ENCODE measurements at places on chromosomes 1 and 21. TPM values are rescaled to one million over a fixed set of nuclear protein-coding genes. Genes with fewer than 3 reads are reported as not detected.

DNA sequence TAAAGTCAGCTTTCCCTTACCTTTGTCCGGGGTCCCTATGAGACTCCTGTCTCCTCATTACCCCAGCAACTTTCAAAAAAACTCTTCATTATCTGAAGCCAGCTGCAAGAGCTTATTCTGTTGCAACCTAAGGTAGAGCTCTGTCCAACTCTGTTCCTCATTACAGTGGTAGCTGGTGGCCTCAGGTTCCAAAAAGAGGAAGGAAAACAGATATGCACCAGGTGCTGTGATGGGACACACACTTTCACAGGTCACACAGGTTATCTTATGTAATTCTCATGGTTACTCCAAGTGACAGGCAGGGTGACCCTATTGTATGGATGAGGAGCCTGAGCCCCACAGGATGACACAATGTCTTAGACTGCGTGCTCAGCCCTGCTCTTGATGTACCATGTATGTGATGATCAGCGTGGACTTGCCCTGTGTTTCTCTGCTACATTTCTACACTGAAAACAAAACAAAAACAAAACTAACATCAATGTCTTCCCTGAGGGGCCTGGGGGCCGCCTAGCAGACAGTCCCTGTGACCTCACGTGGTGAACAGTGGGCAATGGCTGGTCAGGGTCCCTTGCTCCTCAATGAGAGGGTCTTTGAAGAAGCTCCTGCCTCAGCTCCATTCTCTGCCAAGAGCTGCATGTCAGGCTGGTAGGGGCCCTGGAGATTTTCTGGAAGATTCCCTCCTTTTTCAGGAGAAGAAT is 9.7 kb upstream of the TENT5C start:
- no peak for DNase-seq

Gene FCGR3B
- total RNA-seq, result not detected

Gene CR1
- total RNA-seq, result not detected

Gene LAD1
- 80.5 TPM for total RNA-seq

All from Caco-2 (cell line).